Sigmoid colon (tissue), 7 donors: ENCODE measurements at places on chromosomes 5 and 9. TPM values are rescaled to one million over a fixed set of nuclear protein-coding genes. Genes with fewer than 3 reads are reported as not detected.
A peak's percentile ranks its signal among the peaks of the same experiment; 100 is the strongest.

DNA sequence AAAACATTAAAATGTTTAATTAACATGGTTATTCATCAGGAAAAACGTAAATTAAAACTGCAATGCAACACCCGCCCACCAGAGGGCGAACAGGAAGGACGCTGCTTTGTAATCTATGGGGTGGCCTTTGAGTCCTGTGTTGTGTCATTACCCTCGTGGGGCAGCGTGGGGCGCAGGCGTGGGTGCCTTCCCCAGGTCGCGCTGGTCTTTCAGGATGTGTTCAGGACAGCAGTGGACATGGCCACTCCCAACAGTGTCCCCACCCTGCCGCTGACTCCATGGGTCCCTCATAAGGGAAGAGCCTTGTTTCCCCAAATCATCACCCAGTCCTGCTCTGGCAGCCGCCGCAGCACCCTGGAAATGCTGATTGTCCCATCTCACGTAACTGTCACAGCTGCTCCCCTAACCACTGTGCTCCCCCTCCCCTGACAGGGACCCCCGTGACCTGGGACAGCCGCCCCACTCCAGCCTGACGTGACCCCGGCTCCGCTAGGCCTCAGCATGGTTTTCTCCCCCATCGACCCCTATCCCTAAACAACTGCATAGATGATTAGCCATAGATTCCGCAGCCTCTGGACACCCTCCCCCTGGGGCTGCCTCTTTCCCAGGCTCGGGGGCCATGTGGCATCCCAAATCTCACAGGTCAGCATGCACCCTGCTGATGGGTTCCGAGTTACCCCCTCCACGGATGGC, 36.4 kb downstream of the GLT6D1 start:
- peaks cover 56% of the 10 kb centered on the region for H3K27me3 ChIP-seq
- DNase-seq: peak; percentile 58
- no peak overlapping the region for H3K27ac ChIP-seq
- H3K4me1 ChIP-seq: no peaks in the 10 kb centered on the region

DNA sequence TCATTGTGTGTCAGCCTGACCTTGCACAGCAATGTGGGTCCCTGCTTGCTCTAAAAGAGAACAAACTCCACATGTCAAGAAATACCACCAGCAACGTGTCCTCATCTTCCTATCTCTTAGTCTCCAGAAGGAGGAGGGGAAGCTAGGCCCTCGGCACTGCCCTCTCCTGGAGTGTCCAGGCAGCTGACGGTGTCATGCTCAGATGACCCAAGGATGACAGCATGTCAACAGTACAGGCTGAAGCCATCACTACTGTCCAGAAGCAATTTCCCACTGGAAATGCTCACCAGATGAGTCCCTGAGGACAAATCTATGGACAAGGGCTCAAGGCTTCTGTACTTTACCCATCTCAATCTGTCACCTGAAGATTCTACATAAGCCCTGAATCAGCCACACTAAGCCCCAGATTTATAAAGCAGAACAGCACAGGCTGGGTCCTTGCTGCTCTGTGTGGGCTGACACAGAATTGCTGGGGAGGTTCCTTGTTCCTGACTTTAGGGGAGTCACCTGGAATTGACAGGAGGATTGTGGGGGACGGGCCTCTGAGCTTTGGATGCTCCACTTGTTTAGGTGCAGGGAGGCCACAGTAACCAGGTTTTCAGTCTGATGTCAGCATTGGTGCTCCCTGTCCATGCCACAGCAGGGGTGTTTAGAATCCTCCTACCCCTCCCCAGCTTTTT, 210.2 kb downstream of the DAB2IP start:
- no peak overlapping the region for H3K27ac ChIP-seq
- no peaks in the 10 kb centered on the region for H3K36me3 ChIP-seq

The EIF4E1B gene
- total RNA-seq: 0.36 TPM

The TRIO gene
- total RNA-seq: 212 TPM

DNA sequence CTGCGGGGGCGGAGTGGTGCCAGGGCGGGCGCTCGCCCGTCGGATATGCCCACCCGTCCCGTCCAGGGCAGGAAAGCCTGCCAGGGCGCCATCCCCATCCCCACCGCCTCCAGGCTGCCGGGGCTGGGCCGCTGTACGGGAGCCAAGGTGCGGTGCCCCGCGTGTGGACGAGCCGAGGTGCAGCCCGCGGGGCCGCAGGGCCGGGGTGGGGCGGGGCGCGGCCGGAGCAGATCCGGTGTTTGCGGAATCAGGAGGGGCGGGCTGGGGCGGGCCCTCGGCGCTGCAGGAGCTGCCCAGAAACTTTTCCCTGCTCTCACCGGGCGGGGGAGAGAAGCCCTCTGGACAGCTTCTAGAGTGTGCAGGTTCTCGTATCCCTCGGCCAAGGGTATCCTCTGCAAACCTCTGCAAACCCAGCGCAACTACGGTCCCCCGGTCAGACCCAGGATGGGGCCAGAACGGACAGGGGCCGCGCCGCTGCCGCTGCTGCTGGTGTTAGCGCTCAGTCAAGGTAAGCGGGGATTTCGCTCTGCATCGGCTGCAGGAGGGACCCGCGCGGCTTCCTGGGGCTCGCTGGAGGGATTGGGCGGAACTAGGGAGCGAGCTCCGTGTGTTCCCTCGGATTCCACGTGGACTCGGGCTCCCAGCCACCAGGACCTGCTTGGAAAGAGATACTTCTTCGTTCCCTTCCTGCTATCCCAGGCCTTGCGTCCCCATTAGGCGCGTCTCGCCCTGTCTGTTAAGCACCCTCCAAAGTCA, at the start of gene ITGA2:
Gene ITGA2, plus strand, starts transcription at position 328 of the 756 bp plus-strand sequence. Its CDS starts 117 bp downstream, at position 445.
- peak within 1 kb of the TSS; percentile 44 for H3K27ac ChIP-seq
- peak within 1 kb of the TSS; percentile 52 for H3K4me3 ChIP-seq
- H3K36me3 ChIP-seq: no peaks in the 10 kb centered on the region
- DNase-seq: peak; percentile 68
- H3K4me1 ChIP-seq: peaks cover 21% of the 10 kb centered on the region
- no peaks in the 10 kb centered on the region for H3K27me3 ChIP-seq

GRCh38 chr5:117337064-117337749, 762.6 kb upstream of the SEMA6A start:
- no peaks in the 10 kb centered on the region for H3K4me1 ChIP-seq
- DNase-seq: no peak
- no peaks in the 10 kb centered on the region for H3K27me3 ChIP-seq

The MVB12B gene
- total RNA-seq: 12.2 TPM

GRCh38 chr5:6804766-6805501, 91.7 kb downstream of the TENT4A start:
- H3K27ac ChIP-seq: no peak overlapping the region
- no peak overlapping the region for H3K4me3 ChIP-seq
- no peaks in the 10 kb centered on the region for H3K4me1 ChIP-seq
- no peak for DNase-seq
- H3K27me3 ChIP-seq: no peaks in the 10 kb centered on the region

- no peak for DNase-seq
- H3K4me3 ChIP-seq: no peak overlapping the region
- no peaks in the 10 kb centered on the region for H3K36me3 ChIP-seq
These were observed 154.3 kb downstream of the KDM4C start for GRCh38 chr9:6911901-6912638.

The LHX3 gene
- total RNA-seq: not detected

DNA sequence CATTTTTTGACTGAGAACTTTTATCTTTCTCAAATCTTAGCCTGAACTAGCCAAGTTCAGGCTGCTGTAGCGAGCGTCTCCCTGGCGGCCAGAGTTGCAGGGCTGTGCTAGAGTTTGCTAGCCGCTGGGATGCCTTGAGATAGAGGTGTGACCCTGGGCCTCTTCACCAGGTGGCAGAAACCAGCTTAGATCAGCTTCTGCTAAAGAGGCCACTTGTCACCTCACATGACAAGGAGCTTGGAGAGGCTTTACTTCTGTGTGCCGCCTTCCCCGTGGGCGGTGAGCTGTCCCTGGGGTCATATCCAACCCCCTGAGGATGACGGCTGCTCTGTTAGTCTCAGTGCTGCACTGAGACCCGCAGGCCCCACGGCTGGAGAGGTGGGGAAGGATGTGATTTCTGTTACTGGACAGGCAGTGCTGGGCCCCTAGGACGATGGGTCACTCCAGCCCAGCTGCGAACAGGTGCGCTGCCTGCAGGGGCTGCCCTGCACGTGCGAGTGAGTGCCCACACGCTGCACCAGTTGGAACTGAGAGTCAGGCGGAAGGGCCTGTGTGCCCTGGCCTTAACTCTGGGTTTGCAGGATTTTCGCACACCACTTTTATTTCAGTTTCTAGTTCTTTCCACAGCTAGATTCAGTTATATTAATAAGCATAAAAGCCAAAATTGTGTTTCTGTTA, 63.8 kb downstream of the EHMT1 start:
- no peak for DNase-seq
- H3K27me3 ChIP-seq: no peaks in the 10 kb centered on the region
- no peak overlapping the region for H3K4me3 ChIP-seq
- H3K4me1 ChIP-seq: no peaks in the 10 kb centered on the region
- H3K36me3 ChIP-seq: no peaks in the 10 kb centered on the region

DNA sequence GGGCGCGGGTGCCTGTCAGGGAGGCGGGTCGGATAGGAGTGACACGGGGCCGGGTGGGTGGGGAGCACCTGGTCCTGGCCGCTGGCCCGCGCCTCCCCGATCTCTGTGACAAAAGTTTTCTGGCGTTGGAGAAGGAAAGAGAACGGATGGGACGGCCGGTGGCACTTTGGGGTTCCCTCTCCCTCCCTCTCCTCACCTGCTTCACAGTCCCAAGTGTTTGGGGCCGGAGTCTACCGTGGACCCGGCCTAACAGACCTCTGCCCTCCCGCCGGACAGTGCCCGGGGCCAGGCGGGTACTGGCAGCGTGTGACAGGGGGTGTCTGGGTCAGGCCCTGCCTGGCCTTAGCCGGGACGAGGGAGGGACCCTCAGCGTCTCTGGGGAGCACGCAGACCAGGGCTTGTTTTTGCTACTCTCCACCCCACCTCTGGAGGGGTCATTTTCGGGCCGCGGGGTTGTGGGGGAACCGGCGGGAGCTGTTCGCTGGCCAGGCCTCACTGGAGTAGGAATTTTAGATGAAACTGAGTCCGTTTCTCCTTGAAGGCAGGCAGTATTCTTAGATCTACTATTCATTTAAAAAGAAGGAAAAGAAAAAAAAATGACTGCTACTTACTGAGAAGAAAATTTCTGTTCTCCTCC, 1.7 kb downstream of the PRDM6 start:
- no peak overlapping the region for H3K27ac ChIP-seq
- H3K4me3 ChIP-seq: peak overlapping the region; percentile 85
- no peak for DNase-seq
